ENCODE measurements at places on chromosomes 12 and 14.

GRCh38 chr12:115998119-115998633, 279.3 kb downstream of the MED13L start:
- DNase-seq: no peak

- DNase-seq: no peak
Measured at GRCh38 chr14:102739190-102739469, 38.1 kb upstream of the TRAF3 start.

DNA sequence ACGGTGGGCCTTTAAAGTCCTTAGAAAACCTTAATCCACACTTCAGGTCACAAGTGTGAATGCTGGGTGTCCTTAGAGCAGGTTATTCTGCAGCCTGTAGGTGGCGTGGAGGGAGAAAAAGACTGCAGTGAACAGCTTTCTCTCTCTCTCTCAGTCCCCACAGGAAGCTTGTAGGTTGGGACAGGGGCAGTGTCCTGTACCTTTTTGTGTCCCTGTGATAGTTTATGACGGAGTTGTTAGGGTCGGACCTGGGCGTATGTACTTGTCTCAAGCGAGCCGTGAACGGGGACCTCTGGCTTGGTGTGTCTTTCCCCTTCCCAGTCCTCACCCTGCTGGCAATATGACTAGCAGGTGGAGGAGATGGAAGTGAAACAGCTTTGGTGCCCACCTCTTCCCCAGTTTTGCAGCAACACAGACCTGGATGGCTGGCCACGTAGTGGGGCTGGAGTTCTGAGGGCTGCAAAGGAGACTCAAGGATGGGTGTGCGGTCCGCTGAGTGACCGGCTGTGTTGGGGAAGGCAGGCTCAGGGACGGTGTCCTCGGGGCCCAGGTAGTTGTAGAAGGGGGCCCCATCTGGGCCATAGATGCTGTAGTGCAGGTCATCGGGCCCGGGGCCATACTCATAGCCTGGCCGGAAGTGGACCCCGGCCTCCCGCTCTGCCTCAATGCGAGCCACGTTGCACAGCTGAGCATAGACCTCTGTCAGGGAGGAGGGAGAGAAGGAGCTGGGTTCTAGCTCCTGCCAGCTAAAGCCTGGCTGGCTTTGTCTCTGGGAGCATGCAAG, 8.9 kb downstream of the ISCA2 start:
- no peak for DNase-seq

- DNase-seq: no peak
Measured at GRCh38 chr14:106842687-106843086, 1316.3 kb downstream of the TMEM121 start.

DNA sequence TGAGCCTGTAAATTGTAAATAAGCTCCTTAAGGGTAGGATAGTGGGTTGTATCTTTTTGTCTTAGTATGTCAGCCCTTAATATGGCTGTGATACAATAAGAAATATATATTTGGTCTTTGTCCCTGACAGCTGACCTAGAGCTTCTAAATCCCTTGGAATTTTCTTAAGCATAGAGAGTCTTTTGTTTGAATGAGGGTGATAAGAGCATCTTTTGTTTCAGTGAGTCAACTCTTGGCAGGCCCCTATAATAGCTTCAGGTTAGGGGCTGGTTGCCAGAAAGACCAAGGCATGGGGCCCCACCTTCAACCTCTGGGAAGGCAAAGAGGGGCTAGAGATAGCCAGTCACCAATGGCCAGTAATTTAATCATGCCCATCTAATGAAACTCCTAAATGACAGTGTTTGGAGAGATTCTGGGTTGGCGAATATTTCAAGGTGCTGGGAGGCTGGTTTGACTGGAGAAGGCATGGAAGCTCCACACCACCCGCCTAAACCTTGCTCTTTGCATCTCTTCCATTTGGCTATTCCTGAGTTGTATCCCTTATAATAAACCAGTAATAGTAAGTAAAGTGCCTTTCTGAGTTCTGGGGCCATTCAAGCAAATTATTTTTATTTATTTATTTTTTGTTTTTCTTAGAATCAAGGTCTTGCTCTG, 10.5 kb downstream of the PALS1 start:
- no peak for DNase-seq

DNA sequence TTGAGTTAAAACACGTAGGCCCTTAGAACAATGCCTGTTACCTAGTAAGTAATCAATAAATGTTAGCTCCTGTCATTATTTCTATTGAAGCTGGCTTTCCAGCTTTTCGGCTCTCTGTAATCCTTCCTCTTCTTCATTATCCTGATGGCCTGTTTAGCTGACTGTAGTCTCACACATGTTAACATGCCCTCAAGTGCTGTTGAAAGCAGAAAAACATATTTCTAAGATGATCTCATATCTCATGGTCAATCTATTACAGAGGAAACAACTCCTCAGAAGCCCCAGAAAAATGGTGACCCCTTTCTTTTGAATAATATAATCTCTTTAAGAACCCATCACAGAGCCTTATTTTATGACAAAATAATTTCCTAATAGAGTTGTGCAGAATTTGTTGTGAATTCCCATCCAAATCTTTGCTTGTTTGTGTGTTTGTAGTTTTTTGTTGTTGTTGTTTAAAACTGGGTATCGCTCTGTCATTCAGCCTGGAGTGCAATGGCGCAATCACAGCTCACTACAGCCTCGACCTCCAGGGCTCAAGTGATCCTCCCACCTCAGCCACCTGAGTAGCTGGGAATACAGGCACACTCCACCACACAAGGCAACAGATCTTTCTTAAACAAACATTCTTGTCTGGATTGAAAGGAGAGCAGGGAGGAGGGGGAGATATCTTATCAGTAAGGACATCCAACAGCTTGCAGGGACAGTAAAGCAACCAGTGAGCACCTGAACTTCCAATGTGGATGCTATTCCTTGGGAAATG, 242.5 kb upstream of the CAND1 start:
- DNase-seq: no peak

DNA sequence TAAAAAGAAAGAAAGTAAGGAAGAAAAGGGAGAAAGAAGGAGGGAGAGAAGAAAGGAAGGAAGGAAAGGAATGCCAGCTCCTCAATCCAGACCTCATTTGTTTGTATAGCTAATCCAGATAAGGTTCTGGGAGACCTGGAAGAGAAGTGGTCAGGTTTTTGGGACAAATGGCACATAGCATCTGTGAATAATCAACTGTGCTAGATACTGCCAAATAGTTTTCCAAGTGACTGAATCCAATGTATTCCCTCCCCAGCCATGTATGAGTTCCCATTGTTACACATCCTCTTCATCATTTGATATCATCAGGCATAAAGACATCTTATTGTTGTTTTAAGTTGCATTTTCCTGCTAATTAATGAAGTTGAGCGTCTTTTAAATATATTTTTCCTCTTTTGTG, 18.6 kb upstream of the PTGR2 start:
- no peak for DNase-seq

- no peak for DNase-seq
Measured at GRCh38 chr14:90880282-90880681, 64.1 kb upstream of the TTC7B start.

DNA sequence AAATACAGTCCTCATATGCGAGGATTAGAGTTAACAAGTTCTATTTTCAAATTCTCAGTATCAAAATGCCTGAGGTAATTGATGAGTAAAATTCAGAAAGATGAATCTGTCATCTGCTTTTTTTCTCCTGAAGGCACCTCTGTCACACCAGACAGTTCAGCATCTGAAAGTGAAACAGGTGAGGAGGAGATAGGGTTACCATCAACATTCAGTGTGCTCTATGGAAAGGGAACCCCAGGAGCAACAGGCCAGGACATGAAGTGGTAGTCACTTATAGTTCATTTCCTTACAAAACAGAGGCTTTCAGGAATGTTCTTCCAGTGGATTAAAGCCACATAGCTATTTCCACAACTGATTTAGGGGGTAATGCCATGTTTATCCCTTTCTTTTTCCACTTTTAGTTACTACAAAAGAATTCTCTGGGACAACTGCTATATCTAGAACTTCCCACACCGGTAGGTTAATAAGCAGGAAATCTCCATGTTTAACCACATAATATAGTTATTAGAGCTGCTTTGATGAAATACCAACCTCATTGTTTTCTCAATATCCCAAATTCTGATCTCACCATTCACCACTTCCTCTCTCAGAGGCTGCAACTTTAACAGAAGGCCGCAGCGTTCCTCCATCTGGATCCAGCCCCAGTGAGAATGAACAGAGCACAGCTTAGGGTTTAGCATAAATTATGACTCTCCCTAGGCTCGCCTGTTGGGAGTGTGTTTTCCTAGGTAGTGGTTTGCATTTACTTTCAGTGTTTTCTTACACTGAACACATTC, 177.0 kb upstream of the CNTN1 start:
- no peak for DNase-seq

DNA sequence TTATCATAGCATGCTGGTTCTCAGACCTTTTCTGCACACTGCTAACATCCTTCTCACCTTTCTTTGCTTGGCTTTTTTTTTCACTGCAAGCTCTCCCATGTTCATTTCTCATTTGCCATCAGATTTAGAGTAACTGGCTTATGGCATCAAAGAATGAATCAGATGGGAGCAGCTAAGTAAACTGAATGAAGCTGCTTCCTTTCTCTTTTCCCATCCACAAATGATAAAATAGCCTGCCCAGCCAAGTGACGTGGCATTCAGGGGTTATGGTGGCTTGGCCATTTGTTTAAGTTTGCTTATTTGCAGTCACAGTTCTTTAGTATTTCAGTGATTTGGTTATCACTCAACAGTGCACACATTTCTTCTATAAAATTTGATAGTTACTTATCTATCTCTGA, 708.6 kb downstream of the DIO2 start:
- DNase-seq: no peak

GRCh38 chr12:98352835-98353234, 162.6 kb upstream of the TMPO start:
- DNase-seq: no peak

DNA sequence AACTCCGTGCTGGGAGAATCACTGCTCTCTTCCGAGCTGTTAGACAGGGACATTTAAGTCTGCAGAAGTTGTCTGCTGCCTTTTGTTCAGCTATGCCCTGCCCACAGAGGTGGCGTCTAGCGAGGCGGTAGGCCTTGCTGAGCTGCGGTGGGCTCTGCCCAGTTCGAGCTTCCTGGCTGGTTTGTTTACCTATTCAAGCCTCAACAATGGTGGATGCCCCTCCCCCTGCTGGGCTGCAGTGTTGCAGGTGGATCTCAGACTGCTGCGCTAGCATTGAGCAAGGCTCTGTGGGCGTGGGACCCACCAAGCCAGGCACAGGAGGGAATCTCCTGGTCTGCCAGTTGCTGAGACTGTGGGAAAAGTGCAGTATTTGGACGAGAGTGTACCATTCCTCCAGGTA, 43.7 kb downstream of the GPR137C start:
- no peak for DNase-seq

DNA sequence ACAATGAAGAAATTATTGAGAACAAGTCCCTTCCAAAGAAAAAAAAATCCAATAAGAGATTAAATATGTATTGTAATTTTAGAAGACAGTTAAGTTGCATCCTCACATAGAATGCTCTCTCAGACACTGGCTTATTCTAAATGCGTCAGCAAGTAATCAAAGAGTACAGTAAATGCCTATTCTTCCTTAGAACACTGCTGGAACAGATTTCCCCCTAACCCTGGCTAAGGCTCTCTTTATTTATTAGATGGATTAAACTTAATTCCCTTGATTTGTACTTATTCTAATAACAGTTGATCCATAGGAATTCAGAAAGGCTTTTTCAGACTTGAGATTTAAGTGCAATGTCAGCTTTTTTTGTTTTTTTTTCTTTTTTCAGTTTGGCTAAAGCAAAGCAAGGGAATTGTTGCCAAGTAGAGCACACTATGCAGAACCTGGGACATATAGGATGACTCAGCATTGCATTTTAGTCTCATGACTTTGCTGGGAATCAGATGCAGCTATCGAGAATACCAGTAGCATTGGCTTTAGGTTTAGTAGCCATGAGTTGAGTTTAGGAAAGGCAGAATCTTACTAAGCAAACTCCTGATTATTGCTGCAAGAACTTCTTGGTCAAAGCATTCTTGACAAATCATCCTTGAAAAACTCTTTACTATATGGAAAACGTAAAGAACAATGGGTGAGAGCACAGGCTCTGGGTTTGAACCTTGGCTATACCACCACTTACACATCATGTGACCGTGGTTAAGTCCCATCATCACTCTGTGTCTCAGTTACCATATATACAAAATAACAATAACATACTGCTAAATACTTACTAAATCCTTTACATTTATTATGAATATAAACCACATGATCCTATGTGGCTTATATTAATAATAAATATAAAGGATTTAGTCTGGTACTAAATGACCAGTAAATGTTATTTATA, 26.7 kb downstream of the MED21 start:
- no peak for DNase-seq

GRCh38 chr12:31274520-31275300, 51.2 kb downstream of the SINHCAF start:
- no peak for DNase-seq

DNA sequence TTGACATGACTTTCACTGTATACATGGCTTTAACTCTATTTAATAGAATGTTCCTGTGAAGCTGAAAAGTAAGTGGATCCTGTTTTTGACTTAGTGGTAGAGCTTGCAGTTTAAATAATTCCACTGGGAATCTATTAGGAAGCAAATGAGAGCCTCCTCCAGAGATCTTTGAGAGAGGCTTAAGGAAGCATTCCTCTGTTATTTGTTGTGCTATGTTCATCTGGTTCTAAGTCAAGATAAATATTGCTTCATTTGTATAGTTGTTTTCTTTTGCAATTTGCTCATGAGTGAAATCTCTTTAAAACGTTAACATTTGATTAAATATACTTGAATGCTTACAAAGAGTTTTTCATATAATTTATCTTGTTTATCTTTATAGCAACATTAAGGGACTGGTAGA, 70.4 kb downstream of the TMTC2 start:
- DNase-seq: no peak

DNA sequence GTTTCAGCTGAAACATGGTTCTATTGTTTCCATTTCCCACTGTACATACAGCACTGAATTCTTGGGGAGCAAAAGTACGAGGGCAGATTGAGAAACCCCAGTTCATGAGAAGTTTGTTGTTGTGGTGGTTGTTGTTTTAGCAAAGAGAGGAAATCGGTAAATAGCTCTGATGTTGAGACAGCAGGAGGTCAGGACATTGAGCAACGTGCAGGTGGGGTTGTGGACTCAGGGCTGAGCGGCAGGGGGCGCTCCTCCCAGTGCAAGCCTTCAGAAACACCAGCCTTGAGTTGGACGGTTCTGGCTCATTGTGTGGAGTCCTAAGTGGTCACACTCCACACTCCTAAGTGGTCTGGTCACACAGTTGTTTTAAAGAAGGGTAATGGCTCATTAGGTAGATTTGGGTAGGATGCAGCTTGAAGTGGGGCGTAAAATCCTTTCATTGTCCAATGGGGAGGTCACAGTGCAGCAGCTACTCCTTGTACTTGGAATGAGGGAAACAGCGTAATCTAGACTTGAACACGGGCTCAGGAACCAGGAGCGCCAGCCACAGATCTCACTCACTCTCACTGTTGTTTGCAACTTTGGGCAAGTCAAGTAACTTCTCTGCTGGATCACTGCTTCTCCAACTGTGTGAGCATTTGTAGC, 14.5 kb upstream of the PWP1 start:
- no peak for DNase-seq

GRCh38 chr12:45872446-45872845, 117.9 kb downstream of the SCAF11 start:
- DNase-seq: no peak
